Activated T-cell treated with anti-CD3 and anti-CD28 coated beads, Interleukin-2, amount 50 U/mL, for 72 hours (primary cell): ENCODE measurements at places on chromosomes 12 and 14.

- DNase-seq = no peak
Measured at GRCh38 chr14:56247495-56248200, 129.4 kb downstream of the PELI2 start.

DNA sequence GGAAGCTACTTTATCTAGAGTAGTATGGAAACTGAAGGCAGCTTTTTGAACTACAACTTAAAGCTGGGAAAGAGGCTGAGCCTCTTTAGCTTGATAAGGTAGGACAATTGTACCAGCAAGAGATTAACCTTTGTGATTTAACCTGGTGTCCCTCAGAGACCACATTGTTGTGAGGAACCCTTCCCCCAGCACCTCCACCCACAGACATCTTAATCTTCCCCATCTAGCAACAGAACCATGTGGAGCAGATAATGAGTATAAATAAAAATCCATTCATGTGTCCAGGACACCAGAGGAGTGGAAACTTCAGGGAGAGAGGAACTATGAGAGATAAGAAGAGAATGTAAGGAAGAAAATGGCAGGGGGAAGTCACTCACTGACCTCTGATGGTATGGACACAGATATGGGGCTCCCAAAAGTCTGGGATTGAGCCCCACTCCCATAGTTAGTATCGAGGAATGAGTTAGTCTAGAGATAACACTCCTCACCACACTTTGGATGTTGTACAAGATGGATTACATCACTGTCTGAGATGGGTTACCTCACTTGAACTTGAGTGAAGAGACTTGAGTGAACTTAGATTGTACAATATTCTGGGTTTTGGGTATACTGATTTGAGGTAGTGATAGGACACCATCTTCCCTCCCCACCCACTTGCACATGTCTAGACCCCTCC is 33.9 kb upstream of the SLC38A2 start:
- no peak for DNase-seq

DNA sequence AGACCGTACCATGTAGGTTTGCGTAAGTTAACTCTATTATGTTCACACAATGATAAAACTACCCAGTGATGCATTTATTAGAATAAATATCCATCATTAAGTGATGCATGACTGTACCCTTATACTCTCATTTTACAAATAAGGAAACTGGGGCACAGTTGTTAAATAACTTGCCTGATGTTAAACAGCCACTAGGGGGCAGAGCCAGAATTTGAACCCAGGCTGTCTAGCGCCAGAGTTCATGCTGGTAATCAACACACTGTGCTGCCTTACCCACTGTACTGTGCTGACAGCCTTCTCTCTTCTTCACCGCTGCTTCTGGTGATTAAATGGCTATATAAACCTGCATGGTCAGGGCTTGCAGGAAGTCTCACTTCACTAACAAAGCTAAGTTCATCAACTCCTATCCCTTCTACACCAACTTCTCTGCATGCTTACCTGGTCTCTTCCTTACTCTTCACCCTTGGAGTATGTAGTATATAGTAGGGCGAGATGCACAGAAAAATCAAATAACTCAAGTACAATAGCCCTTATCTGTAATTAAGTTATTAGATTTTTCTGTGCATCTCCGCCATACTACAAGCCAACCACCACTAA is 43.6 kb upstream of the APPL2 start:
- peak; percentile 34 for DNase-seq

DNA sequence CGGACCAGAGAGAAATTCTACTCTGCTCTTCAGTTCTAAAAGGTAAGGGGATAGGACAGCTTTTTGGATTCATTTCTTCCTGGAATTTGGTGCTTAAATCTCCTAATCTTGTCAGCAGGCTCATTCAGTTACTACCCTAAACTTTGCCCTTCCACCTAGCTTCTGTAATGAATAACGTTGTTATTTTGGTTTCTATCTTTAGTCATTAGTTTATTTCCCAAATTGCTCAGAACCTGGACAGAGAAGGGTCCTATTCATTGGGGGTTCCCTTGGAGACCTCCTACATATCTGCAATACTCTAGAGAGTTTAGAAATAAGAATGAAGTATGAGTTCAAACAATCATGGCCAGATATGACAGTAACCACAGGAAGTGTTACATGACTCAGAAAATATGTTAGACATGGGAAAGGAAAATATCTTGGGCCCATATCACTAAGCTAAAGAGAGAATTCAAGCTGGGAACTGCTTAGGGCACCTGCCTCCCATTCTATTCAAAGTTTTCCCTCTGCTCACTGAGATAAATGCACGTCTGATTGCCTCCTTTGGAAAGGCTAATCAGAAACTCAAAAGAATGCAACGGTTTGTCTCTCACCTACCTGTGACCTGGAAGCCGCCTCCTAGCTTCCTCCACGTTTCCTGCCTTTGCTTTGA is 87.9 kb downstream of the GAS2L3 start:
- DNase-seq = no peak

GRCh38 chr12:106291342-106291741 is 11.2 kb upstream of the TCP11L2 start:
- DNase-seq = no peak

DNA sequence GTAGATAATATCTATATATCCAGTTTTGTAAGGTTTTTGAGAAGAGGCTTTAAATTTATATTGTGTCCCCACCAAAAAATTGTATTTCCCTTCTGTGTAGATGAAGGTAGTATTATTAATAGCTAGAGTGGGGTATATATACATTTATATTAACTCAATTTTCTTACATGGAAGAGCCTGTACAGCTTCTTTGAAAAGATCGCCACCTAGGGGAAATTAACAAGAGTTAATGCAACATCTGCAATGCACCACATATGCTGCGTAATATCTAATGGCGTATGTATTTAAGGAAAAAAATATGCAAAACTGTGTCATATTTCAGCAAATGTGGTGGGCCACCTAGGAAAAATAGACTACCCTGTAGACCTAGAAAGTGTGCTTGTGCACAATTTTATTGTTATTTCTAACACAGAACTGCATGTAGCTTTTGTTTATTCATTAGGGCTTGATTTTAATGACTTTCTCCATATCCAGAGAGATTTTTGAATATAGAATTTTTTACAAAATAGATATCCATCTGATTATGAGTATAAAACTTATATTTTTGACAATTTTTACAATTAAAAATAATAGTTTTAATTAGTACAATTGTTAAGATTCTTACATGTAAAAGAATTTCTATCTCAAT is 14.0 kb downstream of the CCER1 start:
- DNase-seq = no peak

GRCh38 chr12:55681142-55682077 is 26.3 kb downstream of the ITGA7 start:
- DNase-seq = peak; percentile 8

DNA sequence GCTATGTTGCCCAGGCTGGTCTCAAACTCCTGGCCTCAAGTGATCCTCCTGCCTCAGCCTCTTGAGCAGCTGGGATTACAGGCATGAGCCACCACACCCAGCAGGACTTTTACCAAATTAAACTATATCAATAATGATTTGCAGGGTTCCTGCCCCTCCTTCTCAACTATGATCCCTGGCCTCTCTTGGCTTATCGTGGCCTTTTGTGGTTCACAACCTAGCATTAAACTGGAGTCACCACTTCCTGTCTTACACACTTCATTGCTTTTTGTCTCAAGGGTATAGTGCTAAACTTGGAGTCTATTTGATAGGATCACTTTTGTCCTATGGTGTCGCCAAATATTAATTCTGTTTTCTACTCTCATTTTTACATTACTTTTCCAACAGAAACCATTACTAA is 64.5 kb downstream of the SEC23A start:
- DNase-seq = no peak

DNA sequence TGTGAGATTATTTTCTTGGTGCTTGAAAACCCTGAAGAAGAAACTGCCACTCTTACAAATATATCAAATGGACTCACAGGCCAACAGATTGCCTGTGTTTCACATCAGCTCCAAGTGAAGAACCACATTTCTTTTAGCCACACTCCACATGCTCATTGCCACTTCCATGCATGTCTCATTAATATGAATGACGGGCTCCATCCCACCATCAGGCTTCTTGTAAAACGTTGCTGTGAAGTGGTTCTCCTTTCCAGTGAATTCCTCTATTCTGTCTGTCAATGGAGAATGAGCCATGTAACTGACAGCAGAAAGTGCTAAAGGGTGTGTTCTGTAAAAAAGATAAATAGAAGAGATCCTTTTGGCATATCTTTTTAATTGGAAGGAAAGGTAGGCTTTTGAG is 188.2 kb upstream of the RMST start:
- no peak for DNase-seq

DNA sequence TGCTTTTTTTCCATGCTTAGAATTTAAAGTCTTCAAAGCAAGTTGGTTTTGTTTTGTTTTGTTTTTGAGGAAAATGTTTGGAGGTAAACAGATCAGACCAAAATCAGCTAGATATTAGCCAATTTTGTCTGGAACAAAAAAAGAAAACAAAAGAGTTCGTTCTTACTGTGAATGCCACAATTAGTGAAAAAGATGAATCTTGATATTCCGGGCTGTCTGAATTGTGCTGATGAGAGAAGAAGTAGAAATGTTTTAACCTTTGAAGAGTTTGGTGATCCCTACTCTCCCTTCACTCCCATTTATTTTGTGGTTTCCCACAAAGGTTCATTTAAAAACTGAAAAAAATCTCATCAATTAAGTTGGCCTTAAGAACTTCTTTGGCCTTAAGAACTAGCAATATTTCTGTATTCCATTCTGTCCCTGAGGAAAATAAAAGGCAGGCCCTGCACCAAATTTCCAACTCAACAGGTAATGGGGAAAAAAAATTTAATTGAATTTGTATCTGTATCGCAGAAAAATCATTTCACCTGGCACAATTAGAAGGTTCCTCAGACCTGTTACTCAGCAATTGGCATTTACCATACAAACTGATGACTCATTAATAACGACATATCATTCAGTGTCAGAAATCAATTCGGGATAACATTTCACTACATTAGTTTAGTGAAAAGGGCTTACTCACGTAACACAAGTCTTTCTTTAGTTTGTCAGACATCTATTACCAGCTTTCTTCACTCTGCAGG is 562 bp upstream of the GLIPR1L2 start:
- no peak for DNase-seq

DNA sequence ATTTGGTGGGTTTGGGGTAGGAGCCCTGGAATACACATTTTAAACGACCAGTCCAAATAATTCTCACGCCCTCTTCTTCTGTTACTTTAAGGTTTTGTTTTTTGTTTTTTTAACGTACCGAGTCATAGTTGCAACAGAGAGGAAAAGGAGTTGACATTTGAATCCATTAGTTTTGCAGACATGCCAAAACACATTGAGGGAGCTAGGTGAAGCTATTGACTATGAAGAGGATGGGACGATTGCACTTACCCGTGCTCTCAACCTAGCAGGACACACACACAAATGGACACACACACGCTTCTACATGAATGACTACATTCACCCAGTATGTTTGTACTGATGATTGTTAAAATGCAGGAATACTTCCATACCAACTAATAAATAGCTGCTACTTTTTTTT is 54.3 kb upstream of the CIT start:
- no peak for DNase-seq

DNA sequence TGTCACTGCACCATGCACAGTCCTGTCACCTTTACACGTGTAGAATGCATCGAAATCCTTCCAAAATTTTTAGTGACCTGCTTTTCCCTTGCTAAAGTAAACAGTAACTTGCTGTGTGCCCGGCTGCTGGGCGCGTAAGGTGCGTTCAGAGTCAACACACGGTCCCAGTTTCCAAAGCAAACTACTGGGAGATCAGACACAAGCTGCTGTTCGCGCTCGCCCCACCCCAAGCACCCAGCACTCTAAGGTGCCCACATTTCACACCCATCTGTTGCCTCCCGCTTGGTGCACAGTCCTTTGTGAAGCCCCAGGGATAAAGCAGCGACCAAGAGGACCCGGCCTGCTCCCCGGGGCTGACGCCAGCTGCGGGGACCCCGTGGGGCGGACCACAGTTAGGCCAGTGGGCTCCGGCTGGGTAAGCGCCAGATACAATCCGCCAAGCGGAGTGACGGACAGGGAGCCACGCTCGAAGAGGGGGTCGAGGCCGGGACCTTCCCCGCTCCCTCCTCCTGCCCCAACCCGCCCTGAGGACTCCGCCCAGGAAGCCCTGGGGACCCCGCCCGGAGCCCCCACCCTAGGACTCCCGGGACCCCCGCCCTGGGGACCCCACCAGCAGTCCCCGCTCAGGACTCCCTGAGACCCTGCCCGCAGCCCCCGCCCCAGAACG is 633 bp downstream of the STX2 start:
- peak; percentile 25 for DNase-seq

GRCh38 chr14:32925439-32925838 is 13.2 kb upstream of the NPAS3 start:
- no peak for DNase-seq

GRCh38 chr12:61384511-61384910 is 875.7 kb upstream of the USP15 start:
- no peak for DNase-seq

GRCh38 chr14:94486883-94487282 is 10.9 kb upstream of the SERPINA9 start:
- DNase-seq = no peak

DNA sequence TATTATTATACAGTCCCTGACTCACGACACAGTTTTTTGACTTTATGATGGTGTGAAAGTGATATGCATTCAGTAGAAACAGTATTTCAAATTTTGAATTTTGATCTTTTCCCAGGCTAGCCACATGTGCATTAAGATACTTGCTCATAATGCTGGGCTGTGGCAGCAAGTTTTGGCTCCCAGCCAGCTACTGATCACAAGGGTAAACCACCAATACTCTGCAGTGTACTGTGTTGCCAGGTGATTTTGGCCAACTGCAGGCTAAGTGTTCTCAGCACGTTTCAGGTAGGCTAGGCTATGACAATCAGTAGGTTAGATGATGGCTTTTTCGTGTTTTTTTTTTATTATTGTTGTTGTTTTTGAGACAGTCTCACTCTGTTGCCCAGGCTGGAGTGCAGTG is 69.4 kb upstream of the ACTN1 start:
- DNase-seq = peak; percentile 16

DNA sequence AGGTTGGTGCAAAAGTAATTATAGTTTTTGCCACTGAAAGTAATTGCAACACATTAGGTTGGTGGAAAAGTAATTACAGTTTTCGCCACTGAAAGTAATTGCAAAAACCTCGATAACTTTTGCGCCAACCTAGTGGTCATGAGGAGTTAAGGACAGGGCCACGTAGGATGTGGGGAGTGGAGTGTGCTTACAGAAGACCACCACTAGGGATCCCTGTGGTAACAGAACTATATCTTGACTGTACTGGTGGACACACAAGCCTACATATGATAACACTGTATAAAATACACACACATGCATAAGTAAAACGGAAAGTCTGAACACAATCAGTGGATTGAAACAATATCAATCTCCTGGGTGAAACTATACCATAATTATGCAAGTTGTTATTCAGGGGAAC is 187.4 kb upstream of the ABCD2 start:
- no peak for DNase-seq
